ENCODE measurements at places on chromosomes 11 and 22.

DNA sequence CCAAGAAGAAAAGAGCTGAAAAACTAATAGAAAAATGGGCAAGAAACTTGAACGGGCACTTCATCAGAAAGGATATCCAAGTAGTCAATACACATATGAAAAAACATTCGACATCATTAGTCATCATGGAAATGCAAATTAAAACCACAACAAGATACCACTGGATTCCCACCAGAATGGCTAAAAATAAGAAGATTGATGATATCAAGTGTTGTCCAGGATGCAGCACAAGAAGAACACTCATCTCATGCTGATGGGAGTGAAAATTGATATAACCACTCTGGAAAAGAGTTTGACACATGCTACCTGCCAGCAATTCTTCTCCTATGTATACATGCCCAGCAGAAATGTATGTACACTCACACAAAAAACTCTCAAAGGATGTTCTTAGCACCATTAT, 26.9 kb upstream of the SCUBE2 start:
- no peak for DNase-seq

DNA sequence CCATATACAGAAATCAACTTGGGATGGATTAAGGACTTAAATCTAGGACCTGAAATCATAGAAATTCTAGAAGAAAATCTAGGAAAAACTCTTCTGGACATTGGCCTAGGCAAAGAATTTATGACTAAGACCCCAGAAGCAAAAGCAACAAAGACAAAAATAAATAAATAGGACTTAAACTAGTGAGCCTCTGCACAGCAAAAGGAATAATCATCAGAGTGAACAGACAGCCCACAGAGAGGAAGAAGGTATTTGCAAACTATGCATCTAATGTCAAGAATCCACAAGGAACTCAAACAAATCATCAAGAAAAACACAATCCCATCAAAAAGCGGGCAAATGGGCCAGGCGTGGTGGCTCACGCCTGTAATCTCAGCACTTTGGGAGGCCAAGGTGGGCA, 32.4 kb downstream of the TTC28 start:
- no peak for DNase-seq

- no peak for DNase-seq
Observed at GRCh38 chr11:76772100-76772782, 10.9 kb upstream of the TSKU start.

DNA sequence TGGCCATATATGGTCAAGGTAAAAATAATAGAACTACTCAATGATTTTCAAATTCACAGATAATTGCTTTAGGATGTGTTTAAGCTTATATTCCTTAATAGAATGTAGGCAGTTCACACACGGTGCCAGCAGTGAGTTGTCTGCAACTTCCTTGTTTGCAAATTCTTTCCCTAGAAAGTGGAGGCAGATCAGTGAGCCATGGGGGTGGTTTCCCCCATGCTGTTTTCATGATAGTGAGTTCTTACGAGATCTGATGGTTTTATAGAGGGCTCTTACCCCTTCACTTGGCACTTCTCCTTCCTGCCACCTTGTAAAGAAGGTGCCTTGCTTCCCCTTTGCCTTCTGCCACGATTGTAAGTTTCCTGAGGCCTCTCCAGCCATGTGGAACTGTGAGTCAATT, 111.8 kb upstream of the LMO1 start:
- no peak for DNase-seq

GRCh38 chr22:11628651-11629511, 3899.1 kb upstream of the OR11H1 start:
- DNase-seq, result no peak

DNA sequence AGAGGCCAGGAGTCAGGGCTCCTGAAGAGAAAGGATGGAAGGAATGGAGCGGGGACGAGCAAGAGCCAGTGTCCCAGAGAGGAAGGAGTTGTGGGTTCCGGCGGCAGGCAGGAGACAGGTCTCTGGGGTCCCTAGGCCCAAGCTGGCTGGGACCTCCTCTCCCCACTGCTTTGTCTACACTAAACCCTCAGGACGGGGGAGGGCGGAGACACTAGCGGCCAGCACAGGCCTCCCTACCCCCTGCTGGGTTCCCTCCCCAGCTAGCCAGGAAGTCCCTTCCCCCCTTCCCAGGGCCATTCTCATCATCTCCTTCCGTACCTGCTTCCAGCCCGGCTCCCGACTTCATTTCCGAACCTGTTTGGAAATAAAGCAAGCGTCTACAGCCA, 79.5 kb downstream of the ST3GAL4 start:
- DNase-seq, result no peak

- DNase-seq, result no peak
Observed at GRCh38 chr11:112558691-112559090, 298.0 kb upstream of the PLET1 start.

GRCh38 chr11:43852057-43852636, 28.5 kb upstream of the ALKBH3 start:
- DNase-seq, result peak; percentile 43

GRCh38 chr22:44884968-44885805, 124.6 kb downstream of the PHF21B start:
- no peak for DNase-seq

- no peak for DNase-seq
Observed at GRCh38 chr11:120830085-120830620, 193.7 kb upstream of the TBCEL start.

- DNase-seq, result no peak
Observed at GRCh38 chr22:43171607-43172006, 15.3 kb downstream of the TTLL12 start.

DNA sequence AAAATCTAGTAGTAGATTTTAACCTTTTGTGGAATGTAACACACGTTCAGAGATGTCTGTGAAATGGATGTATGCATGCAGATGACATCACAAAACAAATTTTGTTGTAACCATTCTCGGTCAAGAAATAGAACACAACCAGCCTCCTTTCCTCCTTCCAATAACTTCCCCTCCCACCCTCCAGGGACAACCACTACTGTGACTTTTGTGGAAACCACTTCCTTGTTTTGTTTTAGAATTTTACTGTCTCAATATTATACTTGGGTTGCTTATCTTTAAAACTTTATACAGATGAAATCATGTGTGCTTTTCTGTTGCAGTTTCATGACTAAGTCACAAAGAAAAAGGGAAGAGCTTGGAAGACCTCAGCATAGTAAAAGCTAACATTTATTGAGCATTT, 189.4 kb upstream of the NCAM1 start:
- DNase-seq, result no peak

DNA sequence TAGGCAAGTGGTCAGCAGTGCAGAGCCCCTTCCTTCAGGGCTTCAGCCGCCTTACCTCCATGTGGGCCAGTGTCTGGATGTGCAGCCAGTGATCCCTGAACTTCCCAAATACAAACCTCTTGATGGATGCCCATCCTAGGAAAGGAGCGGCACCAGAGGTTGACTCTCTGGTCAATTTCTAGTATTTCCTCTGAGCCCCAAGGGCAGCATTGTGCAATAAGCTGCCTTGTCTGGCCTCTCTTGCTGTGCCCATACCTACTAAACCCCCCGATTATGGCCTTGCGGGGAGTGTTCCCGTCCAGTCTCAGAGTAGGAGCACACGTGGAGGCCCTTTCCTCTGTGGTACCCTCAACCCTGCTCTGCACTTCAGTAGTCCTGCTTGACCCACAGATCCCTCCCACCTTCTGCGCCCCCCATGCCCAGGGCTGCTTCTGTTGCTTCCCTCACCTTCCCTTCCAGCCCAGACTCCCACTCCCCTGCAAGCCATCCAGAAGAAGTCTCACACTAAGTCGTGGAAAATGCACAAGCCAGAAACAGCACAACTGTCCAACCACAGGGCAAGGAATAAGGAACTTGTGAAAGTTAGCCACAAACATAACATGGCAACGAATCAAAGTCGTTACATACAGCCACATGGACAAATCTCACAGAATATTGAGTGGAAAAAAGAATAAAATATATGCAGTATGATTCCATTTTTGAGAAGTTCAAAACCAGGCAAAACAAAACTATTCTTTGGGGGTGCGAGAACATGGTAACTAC, 39.6 kb upstream of the HORMAD2 start:
- DNase-seq, result no peak

DNA sequence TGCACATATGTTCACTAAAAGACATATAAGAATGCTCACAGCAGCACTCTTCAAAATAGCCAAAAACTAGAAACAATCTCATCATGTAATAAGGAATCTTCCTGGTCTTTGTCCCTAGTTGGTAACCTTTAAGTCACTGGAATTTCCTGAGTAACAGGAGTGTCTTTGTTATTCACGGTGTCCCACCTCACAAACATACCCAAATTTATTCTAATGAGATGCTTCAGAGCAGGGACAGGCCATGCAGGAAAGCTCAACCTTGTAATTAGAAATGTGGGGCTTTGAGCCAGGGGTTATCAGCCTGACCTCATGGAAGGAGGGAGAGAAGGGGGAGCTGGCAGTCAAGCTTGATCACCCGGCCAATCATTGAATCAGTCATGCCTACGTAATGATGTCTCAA, 40.3 kb upstream of the NFRKB start:
- no peak for DNase-seq

GRCh38 chr22:40397396-40397795, 27.0 kb downstream of the SGSM3 start:
- DNase-seq, result no peak

DNA sequence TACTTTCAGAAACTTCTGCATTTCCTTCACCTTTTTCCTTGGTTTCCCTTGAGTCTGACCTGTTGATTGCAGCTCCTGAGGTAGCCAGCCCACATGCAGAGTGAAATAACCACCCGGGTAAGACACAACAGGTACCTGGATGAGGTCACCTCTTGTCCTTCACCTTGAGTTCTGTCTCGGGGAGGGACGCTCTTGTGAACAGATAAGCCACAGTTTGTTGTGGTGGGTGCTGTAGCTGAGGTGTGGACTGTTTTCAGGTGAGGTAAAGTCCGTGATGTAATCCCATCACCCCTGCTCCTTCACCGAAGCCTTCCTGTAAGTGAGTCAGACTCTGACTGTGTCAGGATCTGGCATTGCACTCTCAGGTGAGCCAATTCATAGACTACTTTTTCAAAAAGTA, 183.1 kb downstream of the NAV2 start:
- no peak for DNase-seq

- DNase-seq, result no peak
Observed at GRCh38 chr11:69841170-69841858, 22.1 kb upstream of the FGF3 start.

- DNase-seq, result no peak
Observed at GRCh38 chr11:47488674-47489394, 39.9 kb upstream of the RAPSN start.

GRCh38 chr11:11701070-11701469, 79.3 kb upstream of the GALNT18 start:
- DNase-seq, result no peak

DNA sequence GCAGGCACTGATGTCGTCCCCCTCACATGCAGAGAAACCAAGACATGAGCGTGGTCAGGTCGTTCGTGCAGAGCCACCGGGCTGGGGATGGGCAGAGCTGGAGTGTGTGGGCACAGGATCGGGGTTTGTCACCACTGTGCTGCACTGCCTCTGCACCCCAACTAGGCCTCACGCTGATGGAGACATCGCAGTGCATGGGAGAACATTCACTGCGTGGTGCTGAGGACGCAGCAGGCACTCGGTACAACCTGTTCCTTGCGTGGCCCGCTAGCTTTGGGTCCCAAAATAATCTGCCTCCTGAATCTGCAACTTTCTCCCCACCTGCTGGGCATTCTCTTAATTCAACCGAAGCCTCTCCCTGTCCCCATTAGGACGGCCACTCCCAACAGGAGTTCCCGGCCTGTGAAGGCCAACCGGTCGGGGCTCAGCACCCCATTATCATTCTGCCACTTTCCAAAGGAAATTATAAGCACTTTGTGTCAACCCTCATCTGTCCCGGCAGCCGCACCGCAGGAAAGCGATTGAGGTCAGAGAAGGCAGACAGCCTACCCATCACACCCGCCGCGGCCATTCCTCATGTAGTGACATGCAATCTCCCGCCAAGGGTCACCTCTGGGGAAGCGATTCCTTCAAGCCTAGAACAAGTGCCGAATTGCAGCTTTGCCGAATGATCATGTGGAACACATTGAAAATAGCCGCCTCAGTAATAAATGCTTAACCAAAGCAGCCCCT, 490.4 kb downstream of the MN1 start:
- DNase-seq, result no peak

DNA sequence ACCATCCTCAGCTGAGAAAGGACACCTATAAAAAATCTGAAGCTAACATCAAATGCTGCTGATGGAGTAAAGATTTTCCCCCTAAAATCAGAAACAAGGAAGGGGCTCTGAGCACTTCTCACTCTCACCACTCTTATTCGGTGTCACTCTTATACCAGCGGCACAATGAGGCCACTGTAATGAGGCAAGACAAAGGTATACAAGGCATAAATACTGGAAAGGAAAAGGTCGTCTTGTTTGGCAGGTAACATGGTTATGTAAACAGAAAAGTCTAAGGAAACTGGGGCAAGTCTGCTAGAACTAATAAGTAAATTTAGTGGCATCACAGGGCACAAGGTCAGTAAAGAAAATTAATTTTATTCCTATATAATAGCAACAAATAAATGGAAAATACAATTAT, 8.1 kb upstream of the MOB2 start:
- no peak for DNase-seq
